ENCODE measurements at places on chromosomes 12 and 14. TPM values are rescaled to one million over a fixed set of nuclear protein-coding genes. Genes with fewer than 3 reads are reported as not detected.
A peak's percentile ranks its signal among the peaks of the same experiment; 100 is the strongest.

GRCh38 chr14:99819514-99819913, 26.3 kb downstream of the EML1 start:
- no peak overlapping the region for H3K4me3 ChIP-seq
- peaks cover 51% of the 10 kb centered on the region for H3K27me3 ChIP-seq
- no peaks in the 10 kb centered on the region for H3K36me3 ChIP-seq
- H3K27ac ChIP-seq: no peak overlapping the region
- DNase-seq: no peak

GRCh38 chr12:24482882-24483604, 465.9 kb downstream of the BCAT1 start:
- H3K27me3 ChIP-seq: no peaks in the 10 kb centered on the region
- no peak overlapping the region for H3K27ac ChIP-seq
- no peak overlapping the region for H3K4me3 ChIP-seq
- no peaks in the 10 kb centered on the region for H3K36me3 ChIP-seq

Gene OR6C2
- not detected for total RNA-seq

Gene CMA1
- 0.25 TPM for total RNA-seq

DNA sequence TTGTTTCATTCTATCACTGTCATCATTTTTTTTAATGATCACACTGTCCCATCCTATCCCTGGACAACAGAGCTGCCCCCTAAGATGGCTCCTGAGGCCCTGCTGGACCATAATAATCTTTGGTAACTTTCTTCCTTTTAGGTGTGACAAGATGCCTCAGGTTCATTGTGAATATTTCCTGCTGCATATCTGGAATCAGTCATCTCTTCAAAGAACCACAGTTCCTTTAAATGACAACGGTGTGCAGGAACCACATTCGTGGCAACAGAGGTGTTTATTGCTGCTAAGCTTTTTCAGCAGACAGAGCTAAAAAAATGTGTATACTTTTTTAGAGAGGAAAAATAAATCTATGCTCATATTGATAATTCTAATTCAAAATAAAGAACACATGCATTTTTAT, 312.9 kb downstream of the MED13L start:
- H3K27ac ChIP-seq: peak overlapping the region; percentile 61
- H3K27me3 ChIP-seq: no peaks in the 10 kb centered on the region
- peak overlapping the region; percentile 28 for H3K4me3 ChIP-seq
- peaks cover 49% of the 10 kb centered on the region for H3K4me1 ChIP-seq
- H3K36me3 ChIP-seq: peaks cover 72% of the 10 kb centered on the region

DNA sequence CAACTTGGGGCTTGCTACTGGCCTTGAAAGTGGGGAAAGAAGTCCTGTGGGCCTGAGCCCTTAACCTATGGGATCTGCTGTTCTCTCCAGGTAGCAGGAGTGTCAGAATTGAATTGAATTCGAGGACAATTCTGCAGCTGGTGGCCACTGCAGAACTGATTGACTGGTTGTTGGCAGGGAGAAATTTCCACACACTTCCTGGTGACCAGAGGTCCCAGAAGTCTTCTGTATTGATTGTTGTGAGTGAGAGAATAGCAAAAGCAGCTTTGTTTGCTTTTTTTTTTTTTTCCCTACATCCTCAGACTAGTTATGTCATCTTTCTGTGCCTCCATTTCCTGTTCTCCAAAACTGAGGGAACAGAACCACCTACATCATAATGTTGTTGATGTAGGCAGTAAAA, 64.1 kb downstream of the PRICKLE1 start:
- no peaks in the 10 kb centered on the region for H3K36me3 ChIP-seq
- H3K4me1 ChIP-seq: no peaks in the 10 kb centered on the region
- no peak for DNase-seq
- H3K4me3 ChIP-seq: no peak overlapping the region

- H3K36me3 ChIP-seq: peaks cover 56% of the 10 kb centered on the region
- no peak overlapping the region for H3K4me3 ChIP-seq
- peaks cover 48% of the 10 kb centered on the region for H3K4me1 ChIP-seq
- no peak for DNase-seq
Measured at GRCh38 chr14:24439830-24440605, 2.6 kb downstream of the SDR39U1 start.

- peaks cover 7% of the 10 kb centered on the region for H3K27me3 ChIP-seq
- no peak for DNase-seq
- H3K4me3 ChIP-seq: no peak overlapping the region
- no peaks in the 10 kb centered on the region for H3K36me3 ChIP-seq
Measured at GRCh38 chr14:61940666-61941420, 178.6 kb downstream of the SNAPC1 start.

- DNase-seq: no peak
- H3K4me1 ChIP-seq: no peaks in the 10 kb centered on the region
- H3K27me3 ChIP-seq: peaks cover 17% of the 10 kb centered on the region
Measured at GRCh38 chr12:8546591-8546990, 5.9 kb upstream of the CLEC4E start.
